ENCODE measurements at places on chromosomes 6 and 20.

GRCh38 chr6:165222315-165223025 lies 86.9 kb downstream of the C6orf118 start:
- DNase-seq = no peak

GRCh38 chr20:14928083-14928482 lies 590.7 kb upstream of the FLRT3 start:
- DNase-seq = no peak

GRCh38 chr6:154984146-154984545 lies 11.0 kb upstream of the TIAM2 start:
- no peak for DNase-seq

- no peak for DNase-seq
Observed at GRCh38 chr6:25166955-25167748, 112.0 kb upstream of the CARMIL1 start.

DNA sequence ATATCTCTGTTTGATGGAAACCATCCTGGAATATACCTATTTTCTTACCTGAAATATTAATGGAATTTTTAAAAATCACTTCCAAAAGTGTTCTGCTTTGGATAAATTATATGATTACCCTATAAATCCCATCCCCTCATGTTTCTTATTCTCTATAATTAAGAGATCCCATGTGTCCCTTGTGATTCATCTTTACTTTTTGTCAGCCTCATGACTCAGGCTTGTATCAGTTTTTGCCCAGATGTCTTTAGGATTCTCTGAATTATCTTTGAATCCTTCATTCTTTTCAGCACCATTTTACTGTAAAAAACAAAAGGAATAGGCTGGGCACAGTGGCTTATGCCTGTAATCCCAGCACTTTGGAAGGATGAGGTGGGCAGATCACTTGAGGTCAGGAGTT lies 804.5 kb upstream of the CITED2 start:
- no peak for DNase-seq

GRCh38 chr6:123715006-123715863 lies 78.5 kb upstream of the TRDN start:
- no peak for DNase-seq

GRCh38 chr6:142470421-142470820 lies 168.6 kb downstream of the ADGRG6 start:
- DNase-seq = no peak

DNA sequence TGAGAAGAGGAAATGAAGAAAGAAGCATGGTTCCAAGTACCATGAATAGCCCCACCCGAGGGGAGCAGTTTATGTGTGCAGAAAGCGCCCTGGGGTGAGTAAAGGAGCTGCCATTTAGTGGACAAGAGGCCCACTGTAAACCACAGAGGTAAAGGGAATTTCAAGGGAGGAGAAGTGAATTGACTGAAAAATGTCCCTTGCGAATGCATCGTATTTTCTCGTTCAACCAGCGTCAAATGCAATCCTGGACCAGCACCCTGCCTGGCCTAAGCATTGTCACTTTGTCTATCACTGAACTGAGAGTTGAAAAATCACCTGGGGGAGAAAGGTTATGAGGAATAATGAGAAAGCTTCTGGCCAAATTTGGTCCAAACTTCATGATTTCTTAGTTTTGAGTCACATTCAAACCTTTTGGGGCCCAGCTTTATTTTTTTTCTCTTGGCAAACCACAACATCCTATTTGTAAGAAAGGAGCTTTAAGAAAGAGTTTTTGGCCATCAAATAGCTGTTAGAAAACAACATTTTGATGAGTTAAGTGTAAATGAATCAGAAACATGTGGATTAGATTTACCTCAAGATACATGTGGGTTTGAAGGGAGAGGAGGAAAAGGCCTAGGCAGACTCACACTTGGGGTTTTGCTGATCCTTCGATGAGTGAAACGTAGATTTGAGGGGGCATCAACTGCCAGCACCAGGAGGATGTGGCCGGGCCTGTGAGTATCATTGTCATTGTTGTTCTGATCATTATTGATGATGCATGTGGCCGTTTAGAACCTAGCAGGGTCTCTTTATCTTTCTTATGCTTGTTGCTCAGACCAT lies 214.0 kb downstream of the CLIC5 start:
- no peak for DNase-seq

DNA sequence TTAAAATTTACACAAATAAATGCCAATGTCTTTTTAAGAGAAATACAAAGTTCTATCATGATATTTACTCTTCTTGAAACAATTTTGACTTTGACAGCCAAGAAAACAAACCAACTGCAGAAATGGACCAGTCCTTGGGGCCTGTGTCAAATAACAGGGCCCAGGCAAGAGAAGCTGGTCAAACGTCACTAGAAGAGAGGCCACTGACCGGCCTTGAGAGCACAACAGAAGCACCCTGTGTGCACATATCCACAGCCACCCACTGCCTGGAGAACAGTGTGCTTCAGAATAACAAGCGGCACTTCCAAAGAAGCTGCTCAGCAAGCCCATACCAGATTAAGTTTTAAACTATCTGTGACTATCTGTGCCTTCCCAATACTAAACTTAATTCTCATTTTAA lies 14.8 kb downstream of the APMAP start:
- no peak for DNase-seq

DNA sequence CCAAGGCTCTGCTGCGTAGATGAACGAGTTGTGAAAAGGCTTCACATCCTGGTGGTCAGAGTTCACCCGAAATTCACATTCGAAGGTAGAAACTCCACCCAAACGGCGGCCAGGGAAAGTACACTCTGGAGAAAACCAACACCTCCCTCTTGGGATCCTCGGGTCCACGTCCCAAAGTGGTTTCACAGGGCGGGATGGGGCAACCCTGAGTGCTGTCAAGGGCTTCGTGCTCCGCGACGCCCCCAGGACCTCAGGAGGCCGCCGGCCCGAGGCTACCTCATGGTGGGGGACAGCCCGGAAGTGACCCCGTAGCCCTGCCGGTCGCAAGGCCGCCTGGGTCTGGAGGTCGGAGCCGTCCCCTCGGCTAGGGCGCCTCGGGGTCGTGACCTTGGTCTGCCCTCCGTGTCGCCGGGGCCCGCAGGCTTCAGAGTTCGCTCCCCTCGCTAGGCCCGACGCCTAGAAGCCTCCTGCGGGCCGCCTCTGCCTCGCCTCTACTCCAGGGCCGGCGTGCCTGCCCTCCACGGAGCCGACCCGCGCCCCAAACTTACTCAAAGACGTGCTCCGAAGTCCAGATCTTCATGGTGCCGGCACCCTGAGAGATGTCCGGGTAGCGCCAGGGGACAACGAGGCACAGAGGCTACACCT lies at the start of gene PRELID3B:
Gene PRELID3B, minus strand, starts transcription at position 636 of the 645 bp plus-strand sequence. Its CDS starts 56 bp downstream, at position 580.
- DNase-seq = no peak

All from activated CD4-positive, CD25-positive, alpha-beta regulatory T cell treated with anti-CD3 and anti-CD28 coated beads, Interleukin-2, amount 50 U/mL, for 16 hours (primary cell).